ENCODE measurements at places on chromosomes 2 and 18. TPM values are rescaled to one million over a fixed set of nuclear protein-coding genes. Genes with fewer than 3 reads are reported as not detected.

SPDYA gene
- polyA plus RNA-seq: 0.14 TPM

RNU2-63P gene
- not detected for polyA plus RNA-seq

CCDC74A gene
- 11.8 TPM for polyA plus RNA-seq

CTLA4 gene
- polyA plus RNA-seq: not detected

IL36G gene
- polyA plus RNA-seq: not detected

TTR gene
- 0.12 TPM for polyA plus RNA-seq

TRPM8 gene
- 0.25 TPM for polyA plus RNA-seq

PLA2R1 gene
- polyA plus RNA-seq: 3.6 TPM
